ENCODE measurements at places on chromosomes 7 and 10.

- DNase-seq: no peak
Observed at GRCh38 chr7:92648067-92648466, 57.9 kb upstream of the FAM133B start.

GRCh38 chr7:24602860-24603456 lies 29.7 kb downstream of the PALS2 start:
- DNase-seq: no peak

- DNase-seq: no peak
Observed at GRCh38 chr7:2651847-2652735, 20.3 kb downstream of the TTYH3 start.

DNA sequence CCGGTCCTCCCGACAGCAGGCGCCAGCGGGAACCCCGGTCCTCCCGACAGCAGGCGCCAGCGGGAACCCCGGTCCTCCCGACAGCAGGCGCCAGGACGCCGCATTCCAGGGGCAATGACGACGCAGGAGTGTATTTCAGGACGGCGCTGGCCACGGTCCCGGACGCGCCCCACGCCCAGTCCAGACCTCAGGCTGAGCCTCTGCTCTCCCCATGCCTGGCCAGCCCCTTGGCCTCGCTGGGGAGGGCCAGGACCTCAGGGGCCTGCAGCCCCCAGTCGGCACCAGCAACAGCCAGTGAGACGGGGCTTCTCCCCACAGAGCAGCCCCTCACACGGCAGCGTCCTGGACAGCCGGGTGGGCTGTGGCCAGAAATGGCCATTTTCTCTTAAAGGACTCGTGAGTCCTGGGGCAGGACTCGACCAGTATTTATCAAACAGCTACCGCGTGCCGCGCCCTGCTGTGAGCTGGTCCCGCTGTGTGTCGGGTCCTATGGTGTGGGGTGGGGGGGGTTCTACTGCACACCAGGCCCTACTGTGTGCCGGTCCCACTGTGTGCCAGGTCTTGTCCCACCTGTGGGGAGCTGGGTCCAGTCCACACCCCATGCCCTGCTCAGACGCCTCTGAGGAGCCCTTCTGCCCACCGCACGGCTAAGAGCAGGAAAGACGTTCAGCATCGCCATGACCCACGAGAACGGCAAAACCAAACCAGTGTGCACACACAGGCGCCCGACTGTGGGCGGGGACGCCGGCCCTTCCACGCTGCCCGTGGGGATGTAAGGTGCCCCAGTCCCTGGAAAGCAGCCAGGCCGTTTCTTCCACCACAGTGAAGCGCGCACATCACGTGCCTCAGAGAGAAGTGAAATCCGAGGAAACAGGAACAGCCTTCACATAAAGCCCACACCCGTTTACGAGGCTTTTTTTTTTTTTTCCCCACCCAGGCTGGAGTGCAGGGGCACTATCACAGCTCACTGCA lies 33.3 kb downstream of the GET4 start:
- DNase-seq: peak; percentile 68

GRCh38 chr7:42876182-42877068 lies 35.4 kb downstream of the C7orf25 start:
- peak; percentile 57 for DNase-seq

DNA sequence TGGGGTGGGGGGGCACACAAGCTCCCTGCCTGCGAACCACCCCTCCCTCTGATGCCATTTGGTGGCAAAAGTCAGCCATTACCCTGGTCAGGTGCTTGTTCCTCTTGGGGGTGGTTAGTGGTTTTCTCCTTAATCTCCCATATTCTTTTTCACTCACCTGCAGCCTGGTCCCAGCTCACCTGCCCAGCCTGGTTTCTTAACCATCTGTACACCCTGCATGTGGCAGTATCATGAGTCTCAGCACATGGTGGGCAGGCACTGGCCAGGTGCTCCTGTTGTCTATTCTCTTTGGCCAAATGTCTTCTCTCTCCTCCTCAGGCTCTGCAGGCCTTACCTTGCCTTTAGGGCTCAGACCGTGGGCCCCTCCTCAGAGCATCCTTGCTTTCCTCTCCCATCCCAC lies 30.5 kb downstream of the OGDH start:
- DNase-seq: no peak

DNA sequence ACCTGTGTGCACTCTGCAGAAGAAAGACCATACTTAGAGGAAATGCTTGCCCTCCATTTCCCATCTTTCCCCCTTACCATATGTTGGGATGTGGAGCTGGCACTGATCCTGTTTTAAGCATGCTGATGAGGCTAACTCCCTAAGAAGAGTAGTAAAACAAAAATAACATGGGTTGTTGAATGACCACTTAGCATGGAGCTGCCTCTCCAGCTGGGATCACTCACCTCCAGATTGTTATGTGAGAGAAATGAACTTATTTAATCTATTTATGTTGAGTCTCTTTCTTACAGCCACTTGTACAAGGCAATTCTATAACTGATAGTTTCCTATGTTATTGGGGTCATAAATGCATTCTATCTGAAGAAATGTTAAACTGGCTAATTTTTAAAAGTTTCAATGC lies 17.0 kb downstream of the CTTNBP2 start:
- no peak for DNase-seq

- DNase-seq: no peak
Observed at GRCh38 chr7:1939434-1940401, 269.6 kb downstream of the ELFN1 start.

DNA sequence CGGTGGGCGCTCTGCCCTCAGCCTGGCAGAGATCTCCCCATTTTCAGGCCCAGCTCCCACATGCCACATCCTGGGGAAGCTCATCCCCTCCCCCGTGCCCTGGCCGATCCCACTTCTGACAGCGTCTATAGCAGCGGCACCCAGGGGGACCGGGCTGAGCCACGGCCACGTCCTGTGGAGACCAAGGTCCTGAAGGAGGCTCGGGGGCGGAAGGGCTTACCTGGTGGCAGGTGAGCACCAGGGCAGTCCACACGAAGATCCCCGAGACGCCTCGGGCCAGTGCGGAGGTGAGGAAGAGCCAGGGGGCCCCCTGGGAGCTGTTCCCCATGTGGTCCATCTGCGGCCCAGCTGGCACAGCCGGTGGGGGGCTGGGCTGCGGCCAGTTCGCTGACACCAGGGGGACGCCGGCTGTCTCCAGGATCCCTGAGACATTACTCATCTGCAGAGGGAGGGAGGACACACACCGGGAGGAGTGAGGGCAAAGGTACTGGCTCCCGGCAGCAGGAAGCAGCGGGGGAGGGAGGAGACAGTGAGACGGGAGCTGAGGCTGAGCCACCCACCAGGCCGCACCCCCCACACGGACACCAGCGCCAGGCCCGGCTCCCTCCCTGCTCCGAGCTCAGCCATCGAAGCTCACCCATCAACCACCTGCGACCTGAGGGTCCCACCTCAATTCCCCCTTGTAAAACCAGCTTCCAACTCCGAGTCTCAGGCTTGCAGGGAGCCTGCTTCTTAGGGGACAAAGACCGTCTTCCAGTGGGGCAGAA lies 776 bp downstream of the TMEM184A start:
- no peak for DNase-seq

- no peak for DNase-seq
Observed at GRCh38 chr10:114389426-114389825, 14.9 kb downstream of the AFAP1L2 start.

DNA sequence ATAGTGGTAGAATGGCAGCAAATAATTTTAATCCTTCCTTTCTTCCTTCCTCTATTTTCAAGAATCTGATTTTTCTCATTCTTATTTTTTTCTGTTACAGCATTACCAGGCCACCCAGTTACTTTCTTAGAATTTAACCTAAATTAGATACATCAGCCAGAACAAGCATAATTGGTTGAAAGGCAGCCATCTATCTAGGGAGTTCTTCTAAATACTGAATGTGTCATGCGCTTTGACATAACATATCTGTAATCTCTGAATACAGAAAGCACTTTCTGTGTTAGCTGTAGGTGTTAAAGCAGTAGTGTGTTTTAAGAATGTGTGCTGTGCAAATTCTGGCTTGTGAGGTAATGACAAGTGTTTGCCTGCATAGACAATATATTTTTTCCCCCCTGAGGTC lies 97.3 kb downstream of the BTRC start:
- no peak for DNase-seq

- no peak for DNase-seq
Observed at GRCh38 chr7:112638675-112639400, 151.4 kb downstream of the TMEM168 start.

All from muscle of back (tissue), 13 donors.